ENCODE measurements at places on chromosomes 7 and 10.
A peak's percentile ranks its signal among the peaks of the same experiment; 100 is the strongest.

- H3K27me3 ChIP-seq = no peaks in the 10 kb centered on the region
- no peak for DNase-seq
- H3K4me3 ChIP-seq = no peak overlapping the region
- no peak overlapping the region for H3K27ac ChIP-seq
Measured at GRCh38 chr7:35556515-35557471, 138.1 kb downstream of the HERPUD2 start.

GRCh38 chr7:158924956-158925355 lies 68.6 kb downstream of the DYNC2I1 start:
- no peak overlapping the region for H3K4me3 ChIP-seq
- H3K27ac ChIP-seq = no peak overlapping the region
- no peaks in the 10 kb centered on the region for H3K27me3 ChIP-seq
- peaks cover 71% of the 10 kb centered on the region for H3K36me3 ChIP-seq

- no peaks in the 10 kb centered on the region for H3K27me3 ChIP-seq
- DNase-seq = no peak
- no peaks in the 10 kb centered on the region for H3K4me1 ChIP-seq
- H3K4me3 ChIP-seq = no peak overlapping the region
- H3K27ac ChIP-seq = no peak overlapping the region
Measured at GRCh38 chr7:95553939-95554338, 42.4 kb downstream of the PDK4 start.

DNA sequence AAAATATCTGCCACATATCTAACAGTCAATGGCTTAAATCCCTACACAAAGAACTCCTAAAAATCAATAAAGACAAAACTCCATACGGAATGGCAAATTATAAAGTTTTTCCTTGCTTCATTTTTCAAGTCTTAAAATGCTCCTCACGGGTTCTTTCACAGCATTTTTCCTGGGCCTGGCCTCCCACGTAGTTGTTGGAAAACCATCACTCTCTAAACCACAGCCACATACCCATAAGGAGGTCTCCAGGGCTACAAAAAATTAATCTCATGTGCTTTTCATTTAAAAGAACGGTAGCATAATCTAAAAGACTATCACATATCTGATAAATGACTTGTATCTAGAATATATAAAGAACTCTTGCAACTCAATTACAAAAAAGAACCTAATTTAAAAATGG lies 2.9 kb downstream of the COA1 start:
- no peak for DNase-seq
- H3K36me3 ChIP-seq = peaks cover 3% of the 10 kb centered on the region
- peaks cover 25% of the 10 kb centered on the region for H3K4me1 ChIP-seq
- H3K27ac ChIP-seq = no peak overlapping the region
- no peaks in the 10 kb centered on the region for H3K27me3 ChIP-seq

DNA sequence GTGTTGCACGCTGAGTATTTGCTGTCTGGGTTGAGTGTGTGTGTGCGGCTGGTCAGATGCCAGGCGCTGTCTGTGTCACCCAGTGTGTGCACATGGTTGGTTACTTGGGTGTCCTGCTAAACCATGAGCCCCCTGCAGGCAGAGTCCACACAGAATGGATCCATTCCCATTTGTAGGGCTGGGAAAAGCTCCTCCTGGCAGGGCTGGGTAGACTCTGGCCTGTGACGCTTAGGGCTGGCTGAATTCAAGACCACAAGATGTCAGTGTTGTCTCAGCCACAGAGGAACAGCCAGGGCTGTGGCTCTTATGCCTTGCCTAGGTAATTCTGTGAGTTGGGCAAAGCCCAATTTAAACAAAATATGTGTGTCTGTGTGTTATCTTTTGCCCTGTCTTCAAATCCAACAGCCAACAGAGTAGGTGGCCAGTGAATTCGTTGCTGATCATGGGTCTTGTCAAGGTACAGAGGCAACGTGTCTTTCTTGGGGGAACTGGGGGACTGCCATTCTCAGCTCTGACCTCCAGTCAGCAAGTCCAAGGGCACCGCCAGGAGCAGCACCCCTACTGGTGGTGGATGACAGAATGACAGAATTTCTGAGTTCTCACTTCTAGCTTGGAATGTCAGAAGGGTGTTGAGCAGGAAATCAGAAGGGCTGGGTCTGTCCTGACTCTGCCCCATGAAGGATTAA lies 285.1 kb downstream of the CCSER2 start:
- H3K27ac ChIP-seq = peak overlapping the region; percentile 64
- no peaks in the 10 kb centered on the region for H3K36me3 ChIP-seq
- DNase-seq = peak; percentile 75
- H3K4me1 ChIP-seq = peaks cover 18% of the 10 kb centered on the region
- H3K4me3 ChIP-seq = no peak overlapping the region

- no peak overlapping the region for H3K27ac ChIP-seq
- no peak overlapping the region for H3K4me3 ChIP-seq
- H3K27me3 ChIP-seq = peaks cover 82% of the 10 kb centered on the region
- H3K36me3 ChIP-seq = peaks cover 7% of the 10 kb centered on the region
Measured at GRCh38 chr7:155484483-155485399, 26.8 kb downstream of the EN2 start.

DNA sequence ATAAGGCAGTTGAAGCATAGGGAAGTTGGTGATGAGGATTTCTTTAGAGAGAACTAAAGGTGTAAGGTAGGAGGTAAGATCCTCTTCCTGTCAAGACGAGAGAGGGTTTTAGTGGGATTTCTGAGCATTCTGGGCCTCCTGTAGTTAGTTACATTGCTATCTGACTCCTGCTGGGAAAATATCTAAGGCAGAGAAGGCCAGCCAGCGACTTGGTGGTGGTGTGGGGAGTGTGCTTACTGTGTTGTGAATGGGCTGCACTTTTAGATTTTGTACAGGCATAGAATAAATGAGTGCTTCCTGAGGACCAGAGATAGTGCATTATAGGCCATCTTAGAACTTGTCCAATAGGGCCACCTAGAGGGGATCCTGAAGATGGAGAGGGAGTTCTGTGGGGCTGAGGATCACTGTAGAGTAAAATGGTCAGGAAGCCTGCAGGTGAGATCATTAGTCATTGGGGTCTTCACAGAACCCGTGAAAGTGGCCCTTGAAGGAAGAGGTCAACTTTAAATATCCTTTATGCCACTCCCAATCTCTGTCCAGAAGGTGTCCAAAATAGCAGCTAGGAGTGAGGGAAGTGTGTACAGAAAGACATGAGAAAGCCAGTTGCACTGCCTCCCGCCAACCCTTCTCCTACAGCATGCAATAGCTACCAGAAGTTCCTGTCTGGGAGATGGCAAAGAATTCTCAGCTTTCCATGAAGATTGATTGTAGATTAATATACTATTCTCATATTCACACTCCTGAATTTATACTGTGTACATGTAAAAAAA lies 266.6 kb downstream of the POLR1F start:
- no peaks in the 10 kb centered on the region for H3K36me3 ChIP-seq
- H3K27ac ChIP-seq = no peak overlapping the region
- H3K4me1 ChIP-seq = peaks cover 9% of the 10 kb centered on the region

GRCh38 chr7:87561102-87561501 lies 39.6 kb downstream of the ABCB1 start:
- no peaks in the 10 kb centered on the region for H3K36me3 ChIP-seq
- H3K27ac ChIP-seq = no peak overlapping the region
- H3K27me3 ChIP-seq = no peaks in the 10 kb centered on the region

DNA sequence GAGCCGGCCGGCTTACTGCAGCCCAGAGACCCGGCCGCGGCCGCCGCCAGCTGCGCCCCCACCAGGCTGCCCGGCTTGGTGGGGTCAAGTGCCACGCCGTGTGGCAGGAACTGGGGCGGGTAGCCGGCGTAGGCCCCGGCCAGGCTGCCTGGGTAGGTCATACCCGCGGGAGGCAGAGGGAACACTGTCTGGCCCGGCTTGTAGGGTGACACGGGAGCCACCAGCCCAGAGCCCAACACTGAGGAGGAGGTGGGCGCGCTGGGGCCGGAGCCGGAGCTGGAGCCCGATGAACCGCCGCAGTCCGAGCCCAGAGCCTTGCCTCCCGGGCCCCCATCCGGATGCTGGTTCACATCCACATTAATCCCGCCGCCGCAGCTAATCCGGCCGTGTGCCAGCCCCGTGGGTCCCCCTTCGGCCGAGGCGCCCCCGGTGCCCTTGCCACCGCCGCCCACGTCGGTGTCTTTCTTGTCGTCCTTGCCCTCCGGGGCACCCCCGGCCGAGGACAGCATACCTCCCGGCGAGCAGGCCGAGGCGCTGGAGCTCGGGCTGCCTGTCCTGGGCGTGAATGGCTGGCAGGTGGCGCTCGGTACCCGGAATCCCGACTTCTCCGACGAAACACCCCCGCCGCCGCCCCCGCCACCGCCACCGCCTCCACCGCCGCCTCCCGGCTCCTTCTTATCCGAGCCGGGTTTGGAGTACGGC lies 2.0 kb downstream of the ZNF503 start:
- DNase-seq = peak; percentile 81
- no peak overlapping the region for H3K27ac ChIP-seq
- H3K4me1 ChIP-seq = peaks cover 37% of the 10 kb centered on the region

GRCh38 chr10:2949948-2950354 lies 117.4 kb upstream of the PFKP start:
- no peak overlapping the region for H3K27ac ChIP-seq
- H3K36me3 ChIP-seq = no peaks in the 10 kb centered on the region
- 0 out of 2 replicates have a peak, but pooled peaks cover 3% of the 10 kb centered on the region for H3K4me1 ChIP-seq
- no peak for DNase-seq

DNA sequence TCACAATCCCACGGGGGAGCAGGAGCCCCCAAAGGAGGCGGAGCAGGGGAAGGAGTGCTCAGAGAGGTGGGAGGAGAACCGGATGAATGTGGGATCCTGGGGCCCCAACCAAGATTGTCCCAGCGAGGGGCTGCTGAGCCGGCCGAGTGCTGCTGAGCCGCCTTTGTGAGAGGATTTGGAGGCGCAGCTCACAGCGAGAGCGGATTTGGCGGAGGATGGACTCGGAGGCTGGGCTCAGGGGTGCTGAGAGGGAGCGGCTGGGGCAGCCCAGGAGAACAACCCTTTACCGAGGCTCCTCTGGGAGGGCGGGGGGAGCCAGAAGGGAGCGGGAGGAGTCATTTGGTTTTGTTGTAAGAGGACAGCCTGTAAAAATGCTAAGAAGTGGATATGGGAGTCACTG lies 23.0 kb downstream of the GHRHR start:
- H3K27ac ChIP-seq = no peak overlapping the region
- peaks cover 73% of the 10 kb centered on the region for H3K4me1 ChIP-seq
- no peaks in the 10 kb centered on the region for H3K36me3 ChIP-seq
- H3K4me3 ChIP-seq = peak overlapping the region; percentile 38
- DNase-seq = peak; percentile 45
- H3K27me3 ChIP-seq = peaks cover 7% of the 10 kb centered on the region

GRCh38 chr10:17703706-17704105 lies 48.3 kb upstream of the TMEM236 start:
- no peak overlapping the region for H3K4me3 ChIP-seq
- H3K36me3 ChIP-seq = peaks cover 18% of the 10 kb centered on the region
- no peak for DNase-seq
- no peaks in the 10 kb centered on the region for H3K4me1 ChIP-seq

DNA sequence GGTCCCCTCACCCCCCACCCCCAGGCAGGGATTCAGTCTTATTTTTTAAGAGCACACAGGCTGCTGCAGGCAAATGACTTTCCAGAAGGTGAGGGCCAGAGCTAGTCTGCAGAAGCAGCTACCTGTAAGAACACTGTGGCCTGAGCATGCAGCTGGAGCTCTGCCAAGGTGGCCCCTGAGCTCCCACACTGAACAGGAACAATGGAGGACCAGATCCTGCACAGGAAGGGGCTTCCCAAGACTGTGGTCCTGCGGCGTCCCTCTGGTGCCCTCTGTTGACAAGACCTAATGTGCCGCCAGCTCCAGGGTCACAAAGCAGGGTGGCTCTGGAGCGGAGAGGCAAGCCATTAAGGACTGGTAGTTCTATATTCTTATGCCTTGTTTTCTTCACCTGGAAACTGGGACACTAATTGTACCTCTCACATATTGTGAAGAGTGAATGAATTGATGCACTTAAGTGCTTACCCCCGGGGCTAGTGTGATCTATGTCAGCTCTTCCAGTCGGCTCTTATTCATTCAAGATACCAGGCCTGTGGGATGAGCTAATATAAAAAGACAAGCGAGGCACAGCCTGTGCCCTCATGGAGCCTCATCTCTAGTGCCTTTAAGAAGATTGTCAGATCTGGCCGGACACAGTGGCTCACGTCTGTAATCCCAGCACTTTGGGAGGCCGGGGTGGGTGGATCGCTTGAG lies 8.0 kb upstream of the BEND7 start:
- peaks cover 4% of the 10 kb centered on the region for H3K27me3 ChIP-seq
- peak overlapping the region; percentile 16 for H3K4me3 ChIP-seq
- H3K27ac ChIP-seq = no peak overlapping the region

DNA sequence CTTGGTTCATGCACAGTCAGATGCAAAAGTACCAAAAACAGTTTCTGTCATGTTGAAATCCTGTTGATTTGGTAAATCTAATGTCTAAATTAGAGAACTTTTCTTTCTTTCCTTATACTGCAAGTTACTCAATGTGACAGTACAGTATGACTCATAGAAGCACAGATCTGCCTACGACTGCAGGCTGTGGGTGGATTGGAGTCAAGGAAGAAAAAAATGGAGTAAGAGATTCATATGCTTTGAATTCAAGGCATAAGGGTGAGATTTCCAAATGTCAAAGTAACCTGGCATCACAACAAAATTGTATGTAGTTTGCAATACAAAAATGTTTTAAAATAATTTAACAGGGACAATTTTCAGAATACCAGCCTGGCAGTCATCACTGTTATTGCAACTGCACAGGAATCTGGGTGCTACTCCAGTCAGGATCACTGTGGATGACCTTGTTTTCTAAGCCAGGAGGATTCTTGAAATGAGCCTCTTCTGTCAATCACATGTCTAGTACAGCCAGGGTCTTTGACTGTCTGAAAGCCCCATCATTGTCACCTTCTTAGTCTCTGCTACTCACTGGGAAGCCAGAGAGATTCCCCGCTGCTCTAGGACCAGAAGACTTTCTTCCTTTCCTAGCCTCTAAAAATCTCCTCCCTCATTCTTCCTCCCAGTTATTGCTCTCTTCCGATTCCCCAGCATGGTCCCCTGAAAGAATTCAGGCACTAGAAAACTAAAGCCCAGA lies 83.6 kb downstream of the CD36 start:
- H3K27ac ChIP-seq = peak overlapping the region; percentile 98
- DNase-seq = no peak
- H3K4me1 ChIP-seq = peaks cover 59% of the 10 kb centered on the region
- H3K36me3 ChIP-seq = peaks cover under 1% of the 10 kb centered on the region
- H3K27me3 ChIP-seq = no peaks in the 10 kb centered on the region
- peak overlapping the region; percentile 10 for H3K4me3 ChIP-seq

GRCh38 chr10:71825217-71825616 lies 25.8 kb downstream of the PSAP start:
- peaks cover 74% of the 10 kb centered on the region for H3K36me3 ChIP-seq
- H3K4me3 ChIP-seq = no peak overlapping the region
- H3K27me3 ChIP-seq = no peaks in the 10 kb centered on the region
- peaks cover 29% of the 10 kb centered on the region for H3K4me1 ChIP-seq

- H3K36me3 ChIP-seq = no peaks in the 10 kb centered on the region
- H3K27me3 ChIP-seq = no peaks in the 10 kb centered on the region
- no peak for DNase-seq
- no peak overlapping the region for H3K4me3 ChIP-seq
Measured at GRCh38 chr10:110058212-110058611, 50.4 kb downstream of the ADD3 start.

DNA sequence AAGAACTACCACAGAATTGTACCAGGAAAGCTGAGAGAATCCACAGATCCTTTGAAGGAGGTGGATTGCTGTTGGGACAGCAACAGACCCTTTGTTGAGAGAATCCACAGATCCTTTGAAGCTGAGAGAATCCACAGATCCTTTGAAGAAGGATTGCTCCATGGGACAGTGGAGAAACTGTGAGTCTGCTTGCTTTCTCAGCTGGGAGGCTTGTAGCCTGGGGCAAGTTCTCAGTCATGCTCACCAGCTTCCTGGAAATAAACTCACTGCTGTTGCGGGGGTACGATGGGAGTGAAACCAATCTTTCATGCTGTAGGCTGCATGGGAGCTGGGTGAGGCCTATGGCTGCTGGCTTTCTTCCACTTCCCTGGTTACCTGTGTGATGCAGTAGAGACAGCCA lies 106.3 kb downstream of the C7orf25 start:
- H3K36me3 ChIP-seq = peaks cover 5% of the 10 kb centered on the region
- no peak overlapping the region for H3K27ac ChIP-seq
- peaks cover 5% of the 10 kb centered on the region for H3K4me1 ChIP-seq
- H3K27me3 ChIP-seq = peaks cover 3% of the 10 kb centered on the region
- DNase-seq = no peak

Measured in WTC11 (cell line).